ENCODE measurements at places on chromosomes 2 and 18. TPM values are rescaled to one million over a fixed set of nuclear protein-coding genes. Genes with fewer than 3 reads are reported as not detected.

DNA sequence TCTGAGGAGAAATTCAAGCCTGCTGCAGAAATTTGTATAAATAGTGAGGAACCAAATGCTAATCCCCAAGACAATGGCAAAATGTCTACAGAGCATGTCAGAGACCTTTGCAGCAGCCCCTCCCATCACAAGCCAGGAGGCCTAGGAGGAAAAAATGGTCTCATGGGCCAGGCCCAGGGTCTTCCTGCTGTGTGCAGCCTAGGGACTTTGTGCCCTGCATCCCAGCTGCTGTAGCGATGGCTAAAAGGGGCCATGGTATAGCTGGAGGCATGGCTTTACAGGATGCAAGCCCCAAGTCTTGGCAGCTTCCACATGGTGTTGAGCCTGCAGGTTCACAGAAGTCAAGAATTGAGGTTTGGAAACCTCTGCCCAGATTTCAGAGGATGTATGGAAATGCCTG lies 191.2 kb upstream of the BCL2L11 start:
- H3K4me3 ChIP-seq = no peak overlapping the region
- H3K27ac ChIP-seq = no peak overlapping the region
- peaks cover 5% of the 10 kb centered on the region for H3K4me1 ChIP-seq
- H3K27me3 ChIP-seq = no peaks in the 10 kb centered on the region
- no peak for DNase-seq
- no peaks in the 10 kb centered on the region for H3K36me3 ChIP-seq

IGFBP5 gene
- 169 TPM for total RNA-seq

DNA sequence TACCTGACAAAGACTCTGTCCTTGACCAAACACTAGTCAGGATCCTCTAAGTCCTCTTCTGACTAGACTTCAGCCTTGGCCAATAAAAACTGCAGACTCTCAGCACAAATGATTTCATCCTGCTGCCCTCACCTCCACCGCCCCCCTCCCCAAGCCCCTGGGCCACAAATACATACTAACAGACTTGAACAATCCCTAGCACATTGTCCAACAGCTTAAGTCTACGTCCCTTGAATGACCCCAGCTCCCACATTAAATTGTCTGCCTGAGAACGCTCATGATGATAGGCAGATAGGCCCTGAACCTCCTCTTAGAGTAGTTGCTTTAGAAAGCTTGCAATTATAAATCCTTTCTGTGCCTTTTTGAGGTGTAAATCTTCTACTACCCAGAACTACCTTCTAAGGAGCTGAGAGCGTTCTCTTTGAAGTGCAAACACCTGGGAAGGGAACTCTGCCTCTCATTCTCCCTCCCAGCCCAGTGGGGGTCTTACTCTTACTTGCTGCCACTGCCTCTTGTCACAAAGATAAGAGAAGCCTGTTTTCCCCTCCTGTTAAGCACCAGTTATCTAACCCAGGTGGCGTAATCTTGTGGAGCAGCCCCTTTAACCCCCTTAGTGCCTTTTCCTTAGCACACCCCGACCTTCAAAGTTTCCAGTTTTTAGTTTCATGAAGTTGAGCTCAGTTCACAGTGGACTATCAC lies 1225.6 kb downstream of the LRP1B start:
- no peaks in the 10 kb centered on the region for H3K4me1 ChIP-seq
- no peaks in the 10 kb centered on the region for H3K27me3 ChIP-seq
- H3K27ac ChIP-seq = no peak overlapping the region
- H3K4me3 ChIP-seq = no peak overlapping the region
- DNase-seq = no peak

DNA sequence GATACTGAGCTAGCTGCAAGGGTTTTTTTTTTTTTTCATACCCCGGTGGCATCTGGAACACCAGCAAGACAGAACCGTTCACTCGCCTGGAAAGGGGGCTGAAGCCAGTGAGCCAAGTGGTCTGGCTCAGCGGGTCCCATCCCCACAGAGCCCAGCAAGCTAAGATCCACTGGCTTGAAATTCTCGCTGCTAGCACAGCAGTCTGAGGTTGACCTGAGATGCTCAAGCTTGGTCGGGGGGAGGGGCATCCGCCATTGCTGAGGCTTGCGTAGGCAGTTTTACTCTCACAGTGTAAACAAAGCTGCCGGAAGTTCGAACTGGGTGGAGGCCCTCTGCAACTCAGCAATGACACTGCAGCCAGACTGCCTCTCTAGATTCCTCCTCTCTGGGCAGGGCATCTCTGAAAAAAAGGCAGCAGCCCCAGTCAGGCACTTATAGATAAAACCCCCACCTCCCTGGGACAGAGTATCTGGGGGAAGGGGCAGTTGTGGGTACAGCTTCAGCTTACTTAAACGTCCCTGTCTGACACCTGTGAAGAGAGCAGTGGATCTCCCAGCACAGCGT lies 5.1 kb upstream of the MIB1 start:
- H3K27me3 ChIP-seq = no peaks in the 10 kb centered on the region
- no peaks in the 10 kb centered on the region for H3K36me3 ChIP-seq
- peaks cover 4% of the 10 kb centered on the region for H3K4me1 ChIP-seq
- peak overlapping the region; percentile 6 for H3K27ac ChIP-seq
- no peak overlapping the region for H3K4me3 ChIP-seq
- peak; percentile 73 for DNase-seq

DNA sequence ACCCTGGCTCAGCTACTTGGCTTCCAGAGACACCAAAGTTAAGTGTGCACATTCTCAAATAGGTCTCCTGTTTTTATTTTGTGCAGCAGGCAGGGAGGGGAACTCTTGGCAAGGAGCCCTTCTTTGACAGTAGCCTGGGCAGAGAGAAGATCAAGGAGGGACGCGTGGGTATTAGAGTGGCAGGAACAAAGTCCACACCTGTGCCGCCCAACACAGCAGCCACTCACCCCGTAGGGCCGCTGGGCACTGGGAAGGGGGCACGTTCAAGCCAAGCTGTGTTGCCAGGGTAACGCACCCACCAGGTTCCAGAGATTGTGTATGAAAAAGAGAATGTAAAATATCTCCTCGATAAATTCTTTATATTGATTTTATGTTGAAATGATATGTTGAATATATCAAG lies 229.3 kb upstream of the AGAP1 start:
- H3K4me3 ChIP-seq = no peak overlapping the region
- DNase-seq = no peak
- no peaks in the 10 kb centered on the region for H3K27me3 ChIP-seq
- peaks cover 7% of the 10 kb centered on the region for H3K4me1 ChIP-seq

DNA sequence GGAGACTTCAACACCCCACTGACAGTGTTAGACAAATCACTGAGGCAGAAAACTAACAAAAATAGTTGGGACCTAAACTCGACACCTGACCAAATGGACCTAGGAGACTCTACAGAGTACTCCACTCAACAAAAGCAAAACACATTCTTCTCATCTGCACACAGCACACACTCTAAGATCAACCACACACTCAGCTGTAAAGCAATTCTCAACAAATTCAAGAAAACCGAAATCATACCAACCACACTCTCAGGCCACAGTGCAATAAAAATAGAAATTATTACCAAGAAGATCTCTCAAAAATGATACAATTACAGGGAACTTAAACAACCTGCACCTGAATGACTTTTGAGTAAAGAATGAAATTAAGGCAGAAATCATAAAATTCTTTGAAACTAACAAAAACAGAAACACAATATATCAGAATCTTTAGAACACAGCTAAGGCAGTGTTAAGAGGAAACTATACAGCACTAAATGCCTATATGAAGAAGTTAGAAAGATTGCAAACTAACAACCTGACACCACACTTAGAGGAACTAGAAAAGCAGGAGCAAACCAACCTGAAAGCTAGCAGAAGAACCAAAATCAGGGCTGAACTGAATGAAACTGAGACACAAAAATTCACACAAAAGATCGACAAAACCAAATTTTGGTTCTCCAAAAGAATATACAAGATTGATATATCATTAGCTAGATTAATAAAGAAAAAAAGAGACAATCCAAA lies 46.3 kb downstream of the RTTN start:
- H3K4me1 ChIP-seq = no peaks in the 10 kb centered on the region
- no peak overlapping the region for H3K4me3 ChIP-seq
- no peak overlapping the region for H3K27ac ChIP-seq
- no peaks in the 10 kb centered on the region for H3K36me3 ChIP-seq
- H3K27me3 ChIP-seq = no peaks in the 10 kb centered on the region

- no peak for DNase-seq
- H3K27ac ChIP-seq = no peak overlapping the region
- peaks cover 55% of the 10 kb centered on the region for H3K36me3 ChIP-seq
Measured at GRCh38 chr2:36858551-36859365, 107.6 kb downstream of the STRN start.

CRYGC gene
- not detected for total RNA-seq

DNA sequence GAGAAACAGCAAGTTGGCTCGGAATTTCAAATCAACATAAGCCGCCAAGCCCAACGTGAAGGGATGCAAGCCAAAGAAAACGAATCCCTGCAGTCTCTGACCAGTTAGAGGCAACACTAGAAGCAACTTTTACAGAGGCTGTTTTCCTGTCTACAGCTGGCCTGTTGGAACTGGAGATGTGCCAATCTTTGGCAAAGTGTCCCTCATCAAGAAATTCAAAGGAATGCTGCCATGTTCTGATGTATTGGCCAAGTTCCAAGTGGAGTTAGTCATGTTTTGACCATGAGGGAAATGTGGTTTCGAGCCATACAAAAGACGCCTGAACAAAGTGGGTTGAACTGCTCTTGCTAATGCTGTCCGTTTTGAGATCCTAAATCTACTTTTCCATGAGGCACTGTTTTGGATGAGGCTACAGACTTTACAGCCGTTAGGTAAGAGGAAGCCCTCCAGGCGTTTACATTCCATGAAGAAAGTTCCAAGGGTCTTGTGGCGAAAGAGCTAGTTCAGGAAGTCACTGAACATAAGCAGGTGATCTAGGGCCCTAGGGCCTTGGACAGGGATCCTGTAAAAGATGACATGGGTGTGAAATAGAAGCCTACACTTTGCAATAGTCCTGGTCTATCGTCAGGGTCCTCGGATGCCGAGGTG lies 140.7 kb upstream of the PXDN start:
- H3K27ac ChIP-seq = no peak overlapping the region
- peaks cover 6% of the 10 kb centered on the region for H3K27me3 ChIP-seq
- no peak for DNase-seq
- no peak overlapping the region for H3K4me3 ChIP-seq
- no peaks in the 10 kb centered on the region for H3K36me3 ChIP-seq
